ENCODE measurements at places on chromosomes 11 and 22.

DNA sequence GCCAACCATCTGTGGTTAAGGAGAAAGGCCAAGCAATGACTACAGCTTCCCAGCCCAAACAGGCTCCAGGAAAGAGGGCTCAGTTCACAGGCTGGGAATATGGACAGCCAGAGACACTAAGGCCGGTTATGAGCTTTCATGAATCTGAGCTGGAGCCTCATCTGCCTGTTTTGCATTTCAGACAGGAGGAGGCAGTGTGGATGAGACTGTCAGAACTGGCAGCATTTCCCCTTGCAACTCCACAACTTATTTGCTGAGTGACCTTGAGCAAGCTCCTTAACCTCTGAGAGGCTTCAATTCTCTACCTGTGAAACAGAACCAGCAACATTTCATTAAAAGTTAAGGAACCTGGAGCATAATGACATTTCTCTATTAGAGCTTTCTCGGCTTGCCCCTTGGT is 264.0 kb downstream of the ETS1 start:
- peak; percentile 17 for DNase-seq

DNA sequence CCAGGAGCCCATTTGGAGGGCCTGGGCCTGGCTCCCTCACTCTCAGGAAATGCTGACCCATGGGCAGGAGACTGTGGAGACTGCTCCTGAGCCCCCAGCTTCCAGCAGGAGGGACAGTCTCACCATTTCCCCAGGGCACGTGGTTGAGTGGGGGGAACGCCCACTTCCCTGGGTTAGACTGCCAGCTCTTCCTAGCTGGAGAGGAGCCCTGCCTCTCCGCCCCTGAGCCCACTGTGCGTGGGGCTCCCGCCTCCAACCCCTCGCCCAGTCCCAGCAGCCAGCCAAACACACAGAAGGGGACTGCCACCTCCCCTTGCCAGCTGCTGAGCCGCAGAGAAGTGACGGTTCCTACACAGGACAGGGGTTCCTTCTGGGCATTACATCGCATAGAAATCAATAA is 37.1 kb downstream of the CDKN1C start:
- DNase-seq = no peak

DNA sequence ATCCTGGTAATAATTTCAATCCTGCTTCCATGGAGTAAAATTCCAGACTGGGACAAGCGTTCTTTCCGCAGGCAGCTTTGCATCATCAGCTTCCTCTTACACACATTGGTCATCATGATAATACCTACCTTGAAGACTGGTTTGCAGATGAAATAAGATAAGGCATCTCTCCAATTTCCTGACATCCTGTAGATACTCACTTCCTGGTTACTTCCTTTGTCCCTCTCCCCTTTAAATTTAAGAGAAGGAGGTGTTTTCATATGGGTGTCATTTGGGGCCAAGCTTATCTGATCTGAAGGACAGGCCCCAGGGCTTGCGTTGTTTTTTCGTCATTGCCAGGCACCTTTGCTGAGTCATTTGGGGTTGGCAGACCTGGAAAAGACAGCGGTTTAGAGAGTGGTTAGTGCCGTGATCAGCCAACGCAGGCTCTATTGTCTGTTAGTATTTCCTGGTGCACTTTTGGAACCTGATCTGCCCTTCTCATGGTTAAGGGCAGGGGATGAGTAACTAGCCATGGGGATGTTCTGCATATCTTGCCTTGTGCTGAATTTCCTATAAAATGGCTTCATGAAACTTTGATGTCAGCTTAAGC is 24.1 kb downstream of the GRAMD1B start:
- DNase-seq = no peak

DNA sequence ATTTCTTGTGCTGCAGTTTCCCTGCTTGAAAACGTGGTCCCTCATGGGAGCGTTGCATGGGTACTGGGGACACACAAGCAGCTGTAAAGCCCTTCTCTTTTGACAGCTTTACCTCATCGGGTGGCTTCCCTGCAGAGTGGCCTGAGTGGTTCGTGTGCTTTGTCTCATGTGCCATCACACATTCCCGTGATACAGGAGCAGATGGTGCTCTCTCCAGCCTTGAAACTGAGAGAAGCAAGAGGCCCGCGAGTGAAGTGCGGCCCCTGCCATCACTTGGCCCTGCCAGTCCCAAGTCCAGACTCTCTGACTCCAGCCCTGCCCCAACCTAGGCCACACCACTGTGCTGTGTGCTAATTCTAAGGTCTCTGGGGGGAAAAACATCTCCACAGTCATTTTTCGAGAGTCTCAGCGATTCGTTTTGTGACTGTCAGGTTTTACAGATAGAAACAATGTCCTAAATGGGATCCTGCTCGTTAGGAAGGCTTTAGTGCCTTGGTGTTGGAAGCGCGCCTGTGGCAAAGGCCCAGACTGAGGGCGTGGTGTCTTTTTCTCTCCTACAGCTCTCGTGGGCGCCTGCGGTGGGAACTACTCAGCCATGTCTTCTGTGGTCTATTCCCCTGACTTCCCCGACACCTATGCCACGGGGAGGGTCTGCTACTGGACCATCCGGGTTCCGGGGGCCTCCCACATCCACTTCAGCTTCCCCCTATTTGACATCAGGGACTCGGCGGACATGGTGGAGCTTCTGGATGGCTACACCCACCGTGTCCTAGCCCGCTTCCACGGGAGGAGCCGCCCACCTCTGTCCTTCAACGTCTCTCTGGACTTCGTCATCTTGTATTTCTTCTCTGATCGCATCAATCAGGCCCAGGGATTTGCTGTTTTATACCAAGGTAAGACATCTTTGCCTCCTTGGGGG is 64.2 kb downstream of the KREMEN1 start:
- no peak for DNase-seq

- DNase-seq = peak; percentile 65
These were observed 60.6 kb downstream of the MED15 start for GRCh38 chr22:20567993-20568417.

- no peak for DNase-seq
These were observed 44.0 kb upstream of the RDX start for GRCh38 chr11:110340436-110340835.

DNA sequence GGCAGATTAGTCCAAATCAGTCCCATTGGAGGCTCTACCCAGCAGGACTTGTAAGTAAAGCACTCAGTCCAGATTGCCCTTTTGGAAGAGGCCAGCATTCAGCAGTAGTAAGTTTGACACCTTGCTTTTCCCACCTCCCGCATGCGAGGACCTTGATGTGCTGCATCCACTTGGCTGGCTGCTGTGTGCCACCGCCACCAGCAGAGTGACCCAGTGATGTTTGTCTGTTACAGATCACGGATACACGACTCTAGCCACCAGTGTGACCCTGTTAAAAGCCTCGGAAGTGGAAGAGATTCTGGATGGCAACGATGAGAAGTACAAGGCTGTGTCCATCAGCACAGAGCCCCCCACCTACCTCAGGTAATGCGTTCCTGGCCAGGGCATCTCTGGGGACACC is 6.6 kb downstream of the SMARCB1 start:
- no peak for DNase-seq

DNA sequence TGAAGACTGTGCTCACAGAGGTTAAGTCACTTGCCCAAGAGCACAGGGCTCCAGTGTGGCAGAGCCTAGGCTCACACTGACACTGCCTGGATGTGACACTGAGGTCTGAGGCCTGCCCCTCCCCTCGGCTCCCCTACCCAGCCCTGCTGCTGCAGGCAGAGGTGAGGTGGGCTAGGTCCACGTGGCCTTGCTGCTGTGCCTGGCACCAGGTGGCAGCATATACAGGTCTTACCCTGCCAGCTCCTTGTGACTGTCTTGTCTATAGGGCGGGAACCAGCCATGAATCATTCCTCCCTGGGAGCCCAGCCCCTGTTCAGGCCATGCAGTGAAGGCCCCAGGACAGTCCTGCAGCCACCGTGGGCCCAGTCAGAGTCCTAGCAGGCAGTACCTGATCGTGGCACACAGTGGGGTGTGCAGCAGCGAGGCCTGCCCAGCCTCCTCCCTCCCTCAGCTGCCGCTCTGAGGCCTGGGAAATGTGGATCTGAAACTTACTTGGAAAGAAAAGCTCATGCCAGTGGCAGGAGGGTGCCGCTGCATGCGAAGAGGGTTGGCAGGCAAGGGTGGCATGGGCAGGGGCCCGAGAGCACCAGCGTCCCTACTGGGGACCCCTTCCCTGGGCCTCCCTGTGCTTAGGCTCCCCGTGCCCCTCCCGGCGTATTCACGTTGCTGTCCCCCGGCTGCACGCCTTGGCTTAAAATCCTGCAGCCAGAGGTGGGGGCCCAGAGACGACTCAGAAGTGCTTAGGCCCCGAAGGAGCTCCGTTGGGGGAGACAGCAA is 1.2 kb upstream of the CERK start:
- peak; percentile 53 for DNase-seq

DNA sequence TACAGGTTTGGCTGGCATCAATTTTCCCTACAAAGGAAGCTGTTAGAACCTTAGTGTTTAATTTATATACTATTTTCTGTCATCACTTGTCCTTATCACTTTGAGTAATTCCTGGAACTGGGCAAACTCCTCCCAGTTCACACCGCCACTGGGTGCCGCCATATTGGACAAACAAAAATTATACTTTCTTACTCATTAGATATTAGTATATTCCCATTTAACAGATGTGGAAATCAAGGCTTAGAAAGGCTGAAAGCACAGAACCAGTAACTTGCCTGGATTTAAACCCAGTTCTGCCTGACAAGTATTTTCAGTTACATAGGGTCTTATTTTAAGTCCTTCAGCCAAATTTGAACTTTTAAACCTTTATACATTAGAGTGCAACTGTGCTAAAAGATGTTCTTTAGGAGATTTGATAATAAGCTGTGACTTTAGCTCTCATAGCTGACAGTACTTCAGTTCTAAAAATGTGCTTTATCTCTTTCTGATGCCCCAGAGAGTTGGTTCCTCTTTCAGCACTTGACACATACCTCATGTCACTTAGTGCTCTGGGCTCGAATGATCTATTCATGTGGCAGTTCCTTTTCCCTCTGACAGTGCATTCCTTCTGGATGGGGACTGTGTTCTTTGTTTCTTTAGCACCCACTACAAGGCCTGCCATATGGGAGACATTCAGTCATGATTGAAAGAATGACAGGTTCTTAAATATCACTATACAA is 25.4 kb downstream of the COA4 start:
- no peak for DNase-seq

DNA sequence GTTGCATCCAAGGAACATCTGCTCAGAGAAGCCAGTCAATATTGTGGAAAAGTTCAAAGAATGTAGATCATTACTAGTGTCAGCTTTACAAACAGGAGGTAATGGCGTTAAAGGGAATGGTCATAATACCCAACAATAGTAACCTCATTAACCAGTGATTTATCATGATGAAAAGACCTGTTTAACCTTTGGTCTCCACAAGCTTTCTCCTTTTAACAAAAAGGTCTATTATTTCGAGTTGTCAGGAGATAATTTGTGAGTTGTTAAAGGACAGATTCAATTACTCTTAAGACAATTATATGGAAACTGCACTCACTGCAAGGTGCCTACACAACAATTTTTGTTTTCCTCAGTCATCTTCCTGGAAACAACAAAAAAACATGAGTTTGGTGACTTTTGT is 73.8 kb upstream of the HTATIP2 start:
- no peak for DNase-seq

DNA sequence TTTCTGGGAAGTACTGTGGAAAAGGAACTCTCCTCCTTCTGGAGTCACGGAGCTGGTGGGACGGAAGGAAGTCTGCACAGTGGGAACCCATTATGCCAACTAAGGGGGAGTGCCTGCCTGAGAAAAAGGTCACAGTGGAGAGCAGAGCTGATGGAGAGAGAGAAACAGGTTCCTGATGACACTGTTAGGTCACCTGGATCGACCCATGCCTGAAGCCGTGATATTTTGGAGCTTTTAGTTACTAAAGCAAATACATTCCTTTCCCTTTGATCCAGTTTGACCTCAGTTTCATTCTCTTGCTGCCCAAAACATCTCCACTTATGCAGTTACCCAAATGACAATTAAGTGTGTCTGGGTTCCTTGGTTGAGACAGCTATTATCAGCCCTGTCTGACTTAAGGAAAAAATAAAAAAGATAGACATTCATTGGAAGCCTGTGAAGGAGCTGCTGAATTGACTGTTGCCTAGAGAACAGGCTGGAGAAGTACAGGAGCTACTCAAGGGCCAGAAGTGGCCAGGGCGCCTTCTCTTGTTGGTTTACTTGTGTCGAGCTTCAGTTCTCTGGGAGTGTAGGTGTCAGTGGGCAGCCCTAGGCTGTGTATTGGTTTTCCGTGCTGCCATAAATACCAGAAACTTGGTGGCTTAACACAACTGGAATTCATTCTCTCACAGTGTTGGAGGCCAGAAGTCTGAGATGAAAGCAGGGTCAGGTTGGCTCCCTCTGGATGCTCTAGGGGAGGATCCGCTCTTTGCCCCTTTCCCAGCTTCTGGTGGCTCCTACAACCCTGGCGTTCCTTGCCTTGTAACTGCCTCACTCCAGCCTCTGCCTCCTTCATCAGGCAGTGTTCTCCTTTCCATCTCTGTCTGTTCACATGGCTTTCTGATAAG is 13.6 kb downstream of the MRGPRD start:
- DNase-seq = no peak

DNA sequence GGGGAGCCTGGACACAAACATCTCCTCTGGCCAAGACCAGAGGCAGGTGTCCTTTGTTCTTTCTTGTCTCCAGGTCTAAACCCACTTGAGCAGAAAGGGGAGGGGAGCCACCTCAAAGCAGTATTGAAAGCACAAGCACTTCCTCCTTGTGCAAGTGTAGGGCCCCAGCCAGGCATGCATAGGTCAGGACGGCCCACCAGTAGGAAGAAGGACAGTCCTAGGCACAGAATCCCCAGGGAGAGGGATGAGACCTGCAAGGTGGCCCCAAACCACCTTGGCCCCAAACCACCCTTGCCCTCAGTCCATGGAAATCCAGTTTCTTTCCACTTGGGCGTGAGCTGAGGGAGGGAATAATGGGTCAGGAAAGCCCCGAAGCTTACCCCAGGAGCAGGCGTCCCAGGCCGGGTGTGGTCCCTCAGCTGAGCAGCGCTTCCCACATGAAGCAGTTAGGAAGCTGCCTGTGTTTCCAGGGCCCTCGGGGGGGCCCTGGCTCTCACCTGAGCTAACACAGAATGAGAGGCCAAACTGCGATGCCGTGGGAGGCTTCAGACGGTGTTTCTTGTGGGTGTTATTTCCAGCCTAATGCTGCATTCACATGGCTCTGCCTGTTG is 20.4 kb upstream of the IGSF9B start:
- no peak for DNase-seq

DNA sequence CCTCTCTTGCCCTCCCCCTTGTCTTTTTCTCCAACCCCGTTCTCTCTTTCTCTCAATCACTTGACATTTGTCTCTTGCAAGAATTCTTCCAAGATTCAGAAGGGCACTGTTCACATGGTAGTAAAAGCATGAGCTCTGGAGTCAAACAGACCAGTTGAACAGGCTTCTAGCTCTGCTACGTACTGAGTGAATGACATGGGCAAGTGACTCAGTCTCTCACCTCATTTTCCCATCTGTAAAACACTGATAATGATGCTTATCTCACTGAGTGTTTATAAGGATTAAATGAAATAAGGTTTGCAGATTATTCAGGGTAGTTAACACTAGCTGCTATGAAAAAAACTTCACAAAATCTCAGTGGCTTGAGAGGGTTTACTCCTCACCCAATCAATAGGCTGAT is 5.9 kb upstream of the IL10RA start:
- no peak for DNase-seq

GRCh38 chr11:120235024-120235628 is 4.8 kb upstream of the POU2F3 start:
- peak; percentile 45 for DNase-seq
